GM20000 (cell line): ENCODE measurements at places on chromosomes 2 and 18.
A peak's percentile ranks its signal among the peaks of the same experiment; 100 is the strongest.

- DNase-seq = peak; percentile 9
These were observed 719.5 kb downstream of the DPP10 start for GRCh38 chr2:115161771-115162493.

DNA sequence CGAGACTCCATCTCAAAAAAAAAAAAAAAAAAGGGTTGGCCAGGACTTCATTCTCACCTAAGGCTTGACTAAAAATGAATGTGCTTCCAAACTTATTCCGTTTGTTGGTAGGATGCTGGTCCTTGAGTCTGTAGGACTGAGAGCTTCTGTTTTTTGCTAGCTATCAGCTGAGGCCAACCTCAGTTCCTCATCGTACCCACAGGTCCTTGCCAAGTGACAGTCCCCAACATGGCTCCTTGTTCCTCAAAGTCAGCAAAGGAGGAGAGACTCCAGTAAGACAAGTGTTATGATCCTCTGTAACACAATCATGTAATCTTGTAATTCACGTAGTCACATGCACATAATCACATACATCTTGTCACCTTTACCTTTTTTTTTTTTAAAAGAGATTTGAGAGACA is 37.0 kb downstream of the HAUS1 start:
- no peak for DNase-seq

- no peak for DNase-seq
These were observed 9.3 kb upstream of the CD226 start for GRCh38 chr18:69956665-69957620.

DNA sequence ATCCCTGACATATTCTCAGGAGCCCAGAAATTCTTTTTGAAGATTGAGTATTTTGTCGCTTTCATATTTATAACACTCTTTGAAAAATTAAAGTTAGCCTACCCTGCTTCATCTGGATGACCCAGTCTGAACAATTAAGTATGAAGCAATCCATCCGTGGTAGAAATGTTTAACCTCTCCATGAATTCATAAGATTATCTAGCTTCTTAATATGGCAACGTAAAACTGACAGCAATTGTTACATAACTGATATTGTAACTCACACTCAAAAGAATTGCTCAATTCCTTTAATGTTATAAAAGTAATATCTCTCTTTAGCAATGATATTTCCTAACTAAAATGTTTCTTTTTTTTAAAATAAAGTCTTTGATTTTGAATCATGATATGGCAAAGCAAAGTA is 7.2 kb upstream of the ABCA12 start:
- no peak for DNase-seq

DNA sequence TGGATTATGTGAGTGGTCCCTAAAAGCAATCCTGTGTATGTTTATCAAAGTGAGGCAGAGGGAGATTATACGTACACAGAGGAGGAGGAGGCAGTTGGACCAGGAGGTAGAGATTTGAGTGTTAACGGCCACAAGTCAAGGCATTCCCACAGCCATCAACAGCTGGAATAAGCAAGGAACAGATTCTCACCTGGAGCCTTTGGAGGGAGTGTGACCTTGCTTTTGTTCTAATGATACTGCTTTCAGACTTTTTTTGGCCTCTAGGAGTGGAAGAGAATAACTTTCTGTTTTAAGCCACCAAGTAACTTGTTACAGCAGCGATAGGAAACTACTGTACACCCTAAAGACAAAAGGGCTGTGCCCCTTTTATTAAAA is 18.1 kb downstream of the LCLAT1 start:
- no peak for DNase-seq

DNA sequence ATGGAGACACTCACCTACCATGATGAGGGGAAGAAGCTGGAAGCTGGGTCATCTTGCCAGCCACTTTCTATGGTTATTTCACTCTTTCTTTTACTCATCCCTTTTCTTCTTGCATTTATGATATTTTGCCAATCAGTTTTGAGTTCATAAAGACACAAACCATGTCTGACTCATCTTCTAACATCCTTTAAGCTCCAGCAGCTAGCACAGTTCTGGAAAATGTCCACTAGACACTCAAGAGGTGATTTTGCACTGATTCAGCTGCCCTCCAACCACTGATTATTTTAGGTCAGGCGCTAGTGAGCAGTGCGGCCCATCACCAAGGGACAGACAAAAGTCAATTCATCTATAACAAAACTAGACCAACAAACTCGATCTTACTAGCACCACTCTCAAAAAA is 537.1 kb upstream of the ID2 start:
- no peak for DNase-seq

DNA sequence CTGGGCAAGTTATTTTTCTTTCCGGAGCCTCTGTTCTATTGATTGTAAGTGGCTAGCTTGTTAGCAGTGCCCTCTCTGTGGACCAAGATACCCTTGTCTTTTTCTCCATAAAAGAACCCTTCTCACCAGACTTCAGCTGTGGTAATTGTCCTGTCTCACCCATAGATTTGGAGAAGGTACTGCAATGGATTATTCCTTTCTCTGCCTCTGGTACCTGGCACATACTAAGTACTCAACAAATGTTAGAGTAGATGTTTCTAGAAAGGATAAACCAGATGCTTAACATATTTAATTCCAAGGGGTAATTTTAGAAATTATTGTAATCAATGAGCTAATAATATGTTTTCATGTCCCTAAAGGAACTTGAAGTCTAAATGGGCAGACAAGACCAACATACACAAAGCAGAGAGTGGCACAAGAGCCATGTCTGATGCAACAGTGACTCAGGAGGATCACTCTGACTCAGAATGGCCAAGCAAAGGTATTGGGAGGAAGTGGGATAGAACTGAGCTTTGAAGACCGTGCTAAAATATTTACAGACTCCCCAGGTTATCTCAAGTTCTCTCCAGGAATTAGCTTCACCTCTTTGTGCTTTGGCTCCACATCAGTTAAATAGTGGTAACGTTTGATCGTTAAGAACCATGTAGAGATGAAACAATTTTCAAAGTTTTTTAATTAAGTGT is 129.7 kb upstream of the OSR1 start:
- DNase-seq = no peak

DNA sequence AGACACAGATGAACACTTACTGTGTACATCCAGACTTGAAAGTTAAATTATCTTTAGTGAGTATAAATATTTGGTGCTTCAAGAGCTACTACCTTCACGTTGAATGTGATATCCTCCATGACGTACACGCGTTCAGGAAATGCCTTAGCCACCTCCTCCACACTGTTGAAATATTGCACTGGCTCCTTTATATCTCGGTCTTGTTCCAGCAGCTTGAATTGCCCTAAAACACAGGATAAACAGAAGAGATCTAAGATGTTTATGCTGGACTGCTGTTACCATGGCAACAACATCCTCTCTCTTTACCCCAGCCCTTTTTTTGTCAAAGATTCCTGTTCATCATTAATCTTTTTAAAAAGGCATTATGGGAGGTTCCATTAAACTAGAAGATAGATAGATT is 120.3 kb downstream of the MEP1B start:
- no peak for DNase-seq

GRCh38 chr18:43501099-43501498 is 223.8 kb upstream of the SYT4 start:
- no peak for DNase-seq

DNA sequence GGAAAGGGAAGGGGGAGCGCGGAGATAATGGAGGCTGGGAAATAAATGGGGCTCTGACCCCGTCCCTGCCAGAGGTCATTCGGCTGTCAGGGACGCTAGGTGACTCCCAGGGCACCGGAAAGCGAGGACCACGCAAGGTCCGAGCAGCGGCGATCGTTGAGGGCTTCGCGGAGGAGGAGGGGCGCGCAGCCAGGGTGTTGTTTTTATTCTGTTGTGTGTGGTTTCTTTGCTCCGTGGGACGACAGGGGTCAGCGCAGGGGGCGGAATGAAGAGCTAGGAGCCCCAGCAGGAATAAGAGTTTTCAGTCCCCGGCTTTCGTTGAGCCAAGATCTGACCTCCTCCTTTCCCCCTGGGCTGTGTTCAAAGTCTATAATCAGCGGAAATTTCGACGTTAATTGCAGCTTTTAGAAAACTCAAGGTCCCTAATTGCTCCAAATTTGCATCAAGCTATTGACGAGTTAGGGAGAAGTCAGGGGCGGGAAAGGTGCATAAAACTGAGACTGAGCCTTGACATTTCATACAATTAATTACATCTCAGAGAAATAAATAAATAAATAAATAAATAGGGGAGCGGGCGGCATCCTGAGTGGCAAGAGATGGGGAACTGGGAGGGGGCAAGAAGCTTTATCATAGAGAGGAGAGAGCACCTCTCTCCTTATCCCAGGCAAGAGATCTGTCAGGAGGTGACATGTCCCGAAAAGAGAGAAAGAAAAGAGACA is 2.2 kb downstream of the GAD1 start:
- DNase-seq = no peak
